ENCODE measurements at places on chromosomes 16 and 17.
A peak's percentile ranks its signal among the peaks of the same experiment; 100 is the strongest.

GRCh38 chr16:85724126-85724879, 26.6 kb downstream of the C16orf74 start:
- no peak for DNase-seq

DNA sequence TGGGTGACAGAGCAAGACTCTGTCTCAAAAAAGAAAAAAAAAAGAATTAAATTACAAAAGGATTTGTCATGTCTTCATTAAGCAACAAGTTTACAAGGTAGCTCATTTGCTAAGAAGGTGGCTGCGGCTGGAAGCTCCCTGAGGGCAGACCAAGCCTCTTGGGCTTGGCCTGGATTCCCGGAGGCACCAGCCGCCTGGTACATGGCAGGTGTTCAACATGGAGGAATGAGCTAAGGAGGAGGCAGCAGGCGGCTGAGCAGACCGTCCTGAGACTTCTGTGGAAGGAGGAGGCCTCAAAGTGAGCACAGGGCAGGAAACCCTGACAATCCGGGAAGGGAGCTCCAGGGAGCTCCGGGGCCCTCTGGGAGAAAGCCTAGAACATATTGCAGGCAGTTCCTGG, 3.2 kb upstream of the MYLK3 start:
- no peak for DNase-seq

DNA sequence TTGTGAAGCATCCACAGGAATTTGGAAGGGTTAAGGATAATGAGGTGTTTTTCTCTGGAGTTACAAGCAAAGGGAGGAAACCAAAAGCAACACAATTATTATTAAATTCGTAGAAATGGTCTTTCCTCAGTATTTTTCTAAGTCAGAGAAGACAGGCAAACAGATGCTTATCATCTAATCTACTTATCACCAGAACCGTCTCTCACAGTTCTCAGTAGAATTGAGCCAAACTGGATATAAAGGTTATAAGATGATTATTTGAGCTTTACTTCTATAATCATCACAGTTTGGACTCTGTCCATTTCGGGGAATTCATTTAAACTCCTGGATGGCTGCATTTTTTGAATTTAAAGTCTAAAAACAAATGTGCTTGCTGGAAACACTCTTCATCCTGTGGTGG, 245.0 kb downstream of the KCNJ2 start:
- no peak for DNase-seq

DNA sequence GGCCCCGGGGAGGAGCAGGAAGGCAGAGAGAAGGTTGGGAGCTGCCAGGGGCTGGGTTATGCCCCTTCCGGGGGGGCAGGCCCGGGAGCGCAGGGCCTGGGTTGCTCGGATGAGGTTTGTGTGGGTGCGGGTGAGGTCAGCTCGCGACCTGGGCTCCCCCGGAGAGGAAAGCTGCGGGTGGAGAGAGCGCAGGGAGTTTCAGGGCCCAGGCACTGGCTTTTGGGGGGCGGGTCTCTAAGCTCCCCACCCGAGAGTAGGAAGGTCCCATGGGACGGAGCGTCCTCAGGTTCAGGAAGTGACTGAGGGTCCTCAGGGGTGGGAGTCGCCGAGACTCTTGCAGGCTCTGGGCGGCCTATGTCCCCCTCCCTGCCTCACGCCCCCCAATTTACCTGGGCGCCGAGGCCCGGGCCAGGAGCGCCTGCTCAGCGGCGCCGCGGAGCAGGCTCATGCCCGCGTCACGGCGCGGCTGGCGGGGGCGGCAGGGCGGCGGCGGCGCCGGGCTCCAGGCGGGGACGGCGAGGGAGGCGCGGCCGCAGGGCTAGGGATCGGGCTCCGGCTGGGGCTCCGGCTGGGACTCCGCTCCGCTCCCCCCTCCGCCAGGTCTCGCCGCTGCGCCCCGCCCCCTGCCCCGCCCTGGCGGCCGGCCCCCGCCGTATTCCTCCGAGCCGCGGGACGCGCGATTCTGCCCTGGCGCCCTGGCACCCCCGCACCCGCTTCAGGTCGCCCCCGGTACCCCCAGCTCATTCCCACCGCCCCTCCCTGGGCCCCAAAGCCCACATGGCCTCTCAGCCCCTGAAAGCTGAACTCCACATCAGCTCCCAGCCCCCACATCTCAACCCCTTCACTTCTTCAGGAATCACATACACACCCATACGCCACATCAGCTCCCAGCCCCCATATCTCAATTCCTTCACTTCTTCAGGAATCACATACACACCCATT, at the start of gene DOK4:
DOK4 (minus strand) TSS at position 578 of the 942 bp plus-strand sequence. CDS start 6,986 bp downstream, outside the sequence.
- peak; percentile 72 for DNase-seq

DNA sequence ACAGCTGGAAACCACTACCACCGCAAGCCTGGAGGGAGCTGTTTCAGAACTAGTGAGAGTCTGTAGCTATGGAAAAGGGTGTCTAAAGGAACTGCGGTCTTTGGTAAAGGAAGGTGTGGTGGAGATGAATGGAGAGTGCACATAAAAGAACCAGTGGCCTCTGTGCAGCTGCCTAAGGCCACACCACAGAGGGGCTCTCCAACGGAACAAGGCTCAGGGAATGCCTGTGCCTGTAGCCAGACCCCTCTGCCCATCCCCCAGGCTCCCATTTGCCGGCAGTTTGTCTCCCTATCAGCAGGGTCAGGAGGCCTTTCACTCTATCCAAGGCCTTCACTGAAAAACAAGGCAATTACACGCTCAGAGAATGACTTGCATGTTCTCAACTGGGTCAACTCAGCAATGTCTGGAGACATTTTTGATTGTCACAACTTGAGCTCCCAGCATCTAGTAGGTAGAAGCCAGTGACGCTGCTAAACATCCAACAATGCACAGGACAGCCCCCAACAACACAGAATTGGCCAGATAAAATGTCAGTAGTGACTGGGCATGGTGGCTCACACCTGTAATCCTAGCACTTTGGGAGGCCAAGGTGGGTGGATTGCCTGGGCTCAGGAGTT, 3.3 kb upstream of the FDXR start:
- no peak for DNase-seq

GRCh38 chr17:38789185-38789584, 10.2 kb downstream of the PIP4K2B start:
- no peak for DNase-seq

DNA sequence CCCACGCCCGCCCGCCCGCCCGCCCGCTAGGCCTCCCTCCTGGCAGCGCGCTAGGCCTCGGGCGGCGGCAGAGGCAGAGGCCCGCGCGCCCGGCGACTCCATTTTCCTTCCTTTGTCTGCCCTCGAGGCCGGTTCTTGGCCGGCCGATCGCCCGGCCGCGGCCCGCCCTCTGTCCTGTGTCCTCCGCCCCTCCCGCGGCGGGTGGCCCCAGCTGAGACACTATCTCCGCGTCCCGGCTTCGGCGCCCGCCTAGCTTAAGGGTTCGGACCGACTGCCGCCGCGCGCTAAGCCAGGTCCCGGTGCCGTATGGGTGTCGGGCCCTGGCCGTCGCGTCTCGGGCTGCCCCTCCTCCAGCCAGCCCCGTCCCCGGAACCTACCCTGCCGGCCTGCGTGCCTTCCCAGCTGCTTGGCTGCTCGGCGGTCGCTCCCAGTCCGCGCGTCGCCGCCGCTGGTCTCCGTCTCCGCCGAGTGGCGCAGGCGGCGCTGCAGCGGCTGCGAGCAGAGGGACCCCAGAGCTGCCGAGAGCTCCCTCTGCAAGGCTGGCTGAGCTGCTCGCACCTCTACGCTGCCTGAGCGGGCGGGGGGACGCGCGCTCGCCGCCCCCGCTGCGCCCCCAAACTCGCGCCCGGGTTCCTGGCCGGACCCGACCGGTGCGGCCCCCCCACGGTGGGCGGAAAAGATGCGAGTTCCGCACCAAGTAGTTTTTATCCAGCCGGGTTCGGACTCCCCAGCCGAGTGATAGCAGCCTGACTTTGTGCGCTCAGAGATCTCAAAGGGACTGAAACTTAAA, 787 bp downstream of the CTCF start:
- peak; percentile 52 for DNase-seq

GRCh38 chr17:50425682-50426471, at the start of gene ACSF2:
Gene ACSF2, plus strand, starts transcription at chr17:50426218. Its CDS starts 44 bp downstream, at chr17:50426262.
- DNase-seq, result peak; percentile 80

GRCh38 chr16:72827866-72828265, 220.1 kb downstream of the ZFHX3 start:
- no peak for DNase-seq

- no peak for DNase-seq
These were observed 30.8 kb downstream of the PRSS54 start for GRCh38 chr16:58264007-58264406.

- no peak for DNase-seq
These were observed 13.3 kb upstream of the FZD2 start for GRCh38 chr17:44543905-44544523.

- DNase-seq, result no peak
These were observed 75.2 kb downstream of the CRISPLD2 start for GRCh38 chr16:84895016-84895415.

- DNase-seq, result no peak
These were observed 1.7 kb upstream of the TAF15 start for GRCh38 chr17:35807371-35808144.

DNA sequence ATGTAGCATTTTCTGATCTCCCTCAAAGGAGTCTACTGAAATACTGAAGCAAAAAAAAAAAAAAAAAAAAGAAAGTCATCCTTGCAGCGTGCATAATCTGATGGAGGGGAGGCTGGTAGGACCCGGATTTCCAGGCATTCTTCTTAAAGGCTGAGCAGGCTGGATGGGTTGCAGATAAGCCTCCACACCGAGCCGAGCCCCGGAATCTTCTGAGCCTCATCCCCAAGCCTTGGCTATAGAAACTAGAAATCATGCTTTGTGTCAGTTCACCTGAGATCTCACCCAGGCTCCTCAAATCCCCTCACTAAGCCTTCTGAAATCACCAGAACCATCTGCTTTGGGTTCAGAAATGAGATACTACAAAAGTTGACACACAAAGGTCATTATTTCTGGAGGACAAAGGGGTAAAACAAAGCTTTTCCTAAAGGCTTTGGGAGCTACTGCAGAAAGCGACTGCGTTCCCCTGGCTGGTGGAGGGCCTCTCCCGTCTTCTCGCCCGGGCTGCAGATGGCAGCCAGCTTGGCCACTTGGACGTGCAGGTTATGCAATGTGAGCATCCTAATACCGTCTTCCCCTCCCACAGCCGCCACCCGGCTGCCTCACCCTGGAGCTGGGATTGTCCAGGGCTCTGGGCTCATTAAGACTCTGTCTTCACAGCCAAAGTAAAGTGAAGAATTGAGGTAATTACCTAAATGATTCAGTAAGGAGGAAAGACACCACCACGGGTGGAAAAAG, 4.7 kb upstream of the CACNG4 start:
- no peak for DNase-seq

- no peak for DNase-seq
These were observed 28.7 kb downstream of the CCR7 start for GRCh38 chr17:40536295-40537171.
